ENCODE measurements at places on chromosomes 13 and 19.

DNA sequence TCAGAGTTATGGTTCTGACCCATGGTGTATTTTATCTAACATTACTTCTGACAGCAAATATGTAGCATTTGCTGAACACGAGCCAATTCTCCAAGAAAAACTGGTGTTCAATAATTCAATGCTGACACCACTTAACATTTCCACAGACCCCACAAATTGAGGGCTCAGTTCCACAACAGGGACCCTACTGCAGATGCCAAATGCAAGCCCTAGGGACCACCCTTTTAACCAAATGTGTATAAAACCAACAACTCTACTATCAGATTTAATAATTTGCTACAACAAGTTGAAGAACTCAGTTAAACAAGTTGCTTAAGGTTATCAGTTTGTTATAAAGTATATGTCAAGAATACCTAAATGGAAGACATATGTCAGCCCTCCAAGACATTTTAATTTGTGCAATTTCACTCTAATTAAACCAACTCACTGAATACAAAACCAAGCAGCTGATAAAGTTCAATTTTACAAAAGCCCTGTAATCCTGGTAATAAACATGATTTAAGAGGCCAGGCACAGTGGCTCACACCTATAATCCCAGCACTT, 6.7 kb downstream of the ZNF44 start:
- no peak for DNase-seq

DNA sequence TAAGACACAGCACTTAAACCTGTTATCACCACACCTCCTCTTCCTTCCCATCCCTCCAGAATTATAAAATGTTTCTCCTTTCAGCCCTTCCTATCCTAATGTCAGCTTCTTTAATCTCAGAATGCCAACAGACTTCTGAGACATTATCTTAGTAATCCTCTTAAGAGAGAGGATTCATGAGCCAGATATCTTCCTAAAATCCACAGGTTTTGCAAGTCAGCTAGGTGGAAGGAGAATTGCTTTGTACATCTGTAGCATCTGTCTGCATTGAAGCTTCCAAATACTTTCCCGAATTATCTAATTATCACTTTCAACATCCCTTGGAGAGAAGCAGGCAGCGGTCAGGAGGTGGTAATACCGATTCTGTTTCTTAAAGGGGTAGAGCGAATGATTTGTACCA, 179.1 kb downstream of the DCT start:
- no peak for DNase-seq

GRCh38 chr13:110265682-110266430, 41.1 kb downstream of the COL4A1 start:
- DNase-seq: no peak

DNA sequence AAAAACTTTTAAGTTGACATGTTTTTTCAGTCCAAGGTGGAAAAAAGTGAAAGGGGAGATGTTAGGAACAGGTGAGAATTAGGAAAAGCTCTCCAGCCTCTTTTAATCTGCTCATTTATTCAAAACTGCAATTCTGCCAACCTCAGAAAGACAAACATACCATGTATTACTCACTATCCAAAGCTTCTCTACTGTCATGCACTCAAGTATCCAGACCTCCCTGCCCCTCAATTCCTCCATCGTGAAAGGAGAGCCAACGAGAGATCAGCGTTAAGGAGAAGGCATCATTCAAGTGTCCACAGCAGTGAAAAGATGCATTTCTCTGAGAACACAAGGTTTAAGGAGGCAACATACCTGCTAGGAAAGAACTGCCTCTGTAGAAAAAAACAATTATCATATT, 24.5 kb downstream of the DIAPH3 start:
- no peak for DNase-seq

All from ELF-1 (cell line).